ENCODE measurements at places on chromosomes 16 and 17. TPM values are rescaled to one million over a fixed set of nuclear protein-coding genes. Genes with fewer than 3 reads are reported as not detected.

NOD2 gene
- 6.6 TPM for total RNA-seq

MIS12 gene
- total RNA-seq, result 34.4 TPM

LGALS9C gene
- total RNA-seq, result not detected

PMP22 gene
- total RNA-seq, result not detected

KIF1C gene
- 43.0 TPM for total RNA-seq

MAF gene
- 66.9 TPM for total RNA-seq

PRAC2 gene
- not detected for total RNA-seq

CHST5 gene
- total RNA-seq, result 0.40 TPM

KRTAP4-4 gene
- total RNA-seq, result not detected

CDIPT gene
- total RNA-seq, result 35.1 TPM

CCL17 gene
- total RNA-seq, result 1.4 TPM

SLFN11 gene
- total RNA-seq, result 63.7 TPM

NDUFAF8 gene
- total RNA-seq, result 31.0 TPM

UMOD gene
- not detected for total RNA-seq

SOX15 gene
- total RNA-seq, result not detected

ENPP7 gene
- total RNA-seq, result not detected

ALDH3A1 gene
- not detected for total RNA-seq

CXCL16 gene
- total RNA-seq, result 2.5 TPM

WNT3 gene
- total RNA-seq, result 0.09 TPM

KRTAP2-2 gene
- total RNA-seq, result not detected

CHAD gene
- not detected for total RNA-seq

TMIGD1 gene
- not detected for total RNA-seq

TP53I13 gene
- 37.7 TPM for total RNA-seq

CD300LB gene
- not detected for total RNA-seq

PRSS22 gene
- not detected for total RNA-seq

ATF7IP2 gene
- total RNA-seq, result 20.0 TPM

GRB7 gene
- 2.0 TPM for total RNA-seq

HSD17B1 gene
- 0.35 TPM for total RNA-seq

HSPB9 gene
- total RNA-seq, result 0.09 TPM

RRAD gene
- 0.55 TPM for total RNA-seq

PRR11 gene
- total RNA-seq, result 95.9 TPM

KCTD11 gene
- 6.1 TPM for total RNA-seq

LRRC37A gene
- 0.85 TPM for total RNA-seq

IL21R gene
- total RNA-seq, result 73.5 TPM

SCNN1G gene
- not detected for total RNA-seq

GNG13 gene
- total RNA-seq, result not detected

HOXB6 gene
- not detected for total RNA-seq

CHMP1A gene
- 37.9 TPM for total RNA-seq

CRYBA1 gene
- not detected for total RNA-seq

GCGR gene
- not detected for total RNA-seq

SLFN14 gene
- total RNA-seq, result not detected

MT1A gene
- total RNA-seq, result 1.1 TPM

TBC1D3D gene
- 6.6 TPM for total RNA-seq
